Gastrocnemius medialis (tissue), 4 donors: ENCODE measurements at places on chromosomes 2 and 18.

- H3K36me3 ChIP-seq, result no peaks in the 10 kb centered on the region
- H3K27ac ChIP-seq, result no peak overlapping the region
These were observed 35.0 kb downstream of the TEX51 start for GRCh38 chr2:126933711-126934091.

DNA sequence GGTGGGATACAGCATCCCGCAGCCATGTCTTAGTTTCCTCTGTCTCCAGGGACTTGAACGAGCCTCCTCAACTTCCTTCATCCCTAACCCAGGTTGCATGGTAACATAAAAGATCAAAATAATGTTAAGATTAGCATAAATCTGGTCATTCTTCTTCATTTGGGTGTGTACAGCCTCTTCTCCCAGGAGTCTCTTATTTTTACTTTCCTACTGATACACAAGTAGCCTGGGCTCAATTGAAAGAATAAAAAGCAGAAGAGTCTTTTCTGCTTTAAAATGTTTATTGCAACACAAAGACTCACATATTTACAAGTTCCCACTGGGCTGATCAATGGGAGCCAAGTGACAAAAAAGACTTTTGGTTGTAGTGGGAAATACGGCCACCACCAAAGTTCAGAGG is 137.9 kb upstream of the PID1 start:
- no peaks in the 10 kb centered on the region for H3K27me3 ChIP-seq
- peaks cover 9% of the 10 kb centered on the region for H3K4me1 ChIP-seq
- no peak overlapping the region for H3K4me3 ChIP-seq

- no peaks in the 10 kb centered on the region for H3K27me3 ChIP-seq
- peaks cover 55% of the 10 kb centered on the region for H3K4me1 ChIP-seq
- DNase-seq, result no peak
These were observed 43.4 kb downstream of the KANSL3 start for GRCh38 chr2:96594691-96595152.

GRCh38 chr18:67670024-67670543 is 153.6 kb upstream of the DSEL start:
- H3K36me3 ChIP-seq, result no peaks in the 10 kb centered on the region
- no peaks in the 10 kb centered on the region for H3K4me1 ChIP-seq
- DNase-seq, result no peak
- H3K4me3 ChIP-seq, result no peak overlapping the region
- no peaks in the 10 kb centered on the region for H3K27me3 ChIP-seq
- H3K27ac ChIP-seq, result no peak overlapping the region

DNA sequence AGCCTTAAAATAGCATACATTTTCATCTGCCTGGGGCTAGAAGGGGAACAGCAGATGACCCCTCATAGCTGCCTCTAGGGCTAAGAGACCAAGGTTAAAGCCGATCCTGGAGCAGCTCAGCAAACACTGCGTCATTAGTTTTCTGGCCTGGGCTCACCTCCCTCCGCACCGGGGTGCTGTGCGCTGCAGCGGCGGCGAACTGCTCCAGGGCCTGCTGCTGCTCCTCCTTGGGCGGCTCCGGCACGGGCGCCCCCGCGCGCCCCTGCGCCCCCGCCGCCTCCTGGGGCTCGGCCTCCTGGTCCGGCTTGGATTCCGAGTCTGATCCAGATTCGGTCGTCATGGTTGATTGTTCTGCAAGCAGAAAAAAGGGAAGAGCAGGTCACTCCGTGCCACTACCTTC is 55.0 kb downstream of the EPB41L3 start:
- H3K27me3 ChIP-seq, result no peaks in the 10 kb centered on the region
- no peaks in the 10 kb centered on the region for H3K4me1 ChIP-seq
- no peak overlapping the region for H3K27ac ChIP-seq
- no peaks in the 10 kb centered on the region for H3K36me3 ChIP-seq
- no peak overlapping the region for H3K4me3 ChIP-seq

DNA sequence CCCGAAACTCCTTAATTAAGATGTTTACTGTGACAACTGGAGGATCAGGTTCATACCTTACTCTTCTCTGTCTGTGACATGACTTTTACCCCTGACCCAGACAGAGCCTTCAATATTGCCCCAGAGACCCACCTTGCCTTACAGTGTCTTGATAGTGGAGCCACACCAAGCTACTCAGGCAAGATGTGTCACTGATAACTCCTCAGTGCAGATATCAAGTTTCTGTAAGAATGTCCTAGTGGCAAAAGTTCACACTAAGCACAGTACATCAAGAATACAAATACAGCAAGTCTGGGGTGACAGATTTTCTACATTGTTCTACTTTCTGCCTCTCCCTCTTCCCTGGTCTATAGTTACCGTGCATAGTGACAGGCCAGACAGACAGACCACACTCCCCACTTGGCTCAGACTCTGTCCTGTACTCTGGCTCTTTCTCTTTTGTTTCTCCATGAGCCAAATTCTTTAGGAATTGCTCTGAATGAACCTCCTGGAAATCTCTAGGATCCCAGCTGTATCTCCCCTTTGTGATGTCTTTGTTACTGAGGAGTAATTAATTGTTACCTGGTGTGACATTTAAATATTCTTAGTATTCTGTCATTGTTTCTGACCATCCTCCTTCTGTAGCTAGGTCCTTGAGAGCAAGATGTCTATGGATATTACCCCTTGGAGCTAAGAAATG is 24.1 kb upstream of the APOB start:
- no peak for DNase-seq
- no peak overlapping the region for H3K27ac ChIP-seq
- no peaks in the 10 kb centered on the region for H3K4me1 ChIP-seq

DNA sequence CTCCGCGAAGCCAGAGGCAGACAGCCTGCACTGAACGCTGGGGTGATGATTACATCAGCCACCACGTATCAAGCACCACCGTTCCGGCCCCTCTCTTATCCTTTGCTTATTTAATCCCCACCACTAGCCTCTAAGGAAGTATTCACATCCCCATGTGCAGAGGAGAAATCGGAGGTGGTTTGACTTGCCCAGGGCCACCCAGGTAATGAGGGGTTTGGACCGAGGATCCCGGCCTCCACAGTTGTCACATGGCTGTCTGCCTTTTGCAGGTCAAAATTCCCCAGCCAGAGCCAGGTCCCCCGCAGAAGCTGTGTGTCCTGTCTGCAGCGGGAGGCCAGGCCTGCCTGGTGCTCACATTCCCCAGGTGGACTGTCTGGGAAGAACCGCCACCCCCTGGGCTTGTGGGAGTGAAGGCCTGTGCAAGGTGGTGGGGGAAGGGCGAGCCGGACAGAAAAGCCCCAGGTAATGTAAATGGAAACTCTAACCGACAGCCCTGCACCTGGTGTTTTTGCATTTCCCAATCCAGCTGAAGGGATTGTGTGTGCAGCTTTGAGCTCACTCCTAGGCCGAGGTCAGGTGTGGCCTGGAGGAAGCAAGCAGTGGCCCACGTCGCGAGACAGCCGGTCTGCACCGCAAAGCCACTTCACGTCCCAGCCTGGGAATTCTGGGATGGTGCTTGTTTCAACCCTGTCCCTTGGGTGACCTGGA is 108.5 kb upstream of the ID2 start:
- no peak overlapping the region for H3K4me3 ChIP-seq
- H3K4me1 ChIP-seq, result no peaks in the 10 kb centered on the region
- H3K36me3 ChIP-seq, result no peaks in the 10 kb centered on the region
- H3K27ac ChIP-seq, result no peak overlapping the region
- no peak for DNase-seq

DNA sequence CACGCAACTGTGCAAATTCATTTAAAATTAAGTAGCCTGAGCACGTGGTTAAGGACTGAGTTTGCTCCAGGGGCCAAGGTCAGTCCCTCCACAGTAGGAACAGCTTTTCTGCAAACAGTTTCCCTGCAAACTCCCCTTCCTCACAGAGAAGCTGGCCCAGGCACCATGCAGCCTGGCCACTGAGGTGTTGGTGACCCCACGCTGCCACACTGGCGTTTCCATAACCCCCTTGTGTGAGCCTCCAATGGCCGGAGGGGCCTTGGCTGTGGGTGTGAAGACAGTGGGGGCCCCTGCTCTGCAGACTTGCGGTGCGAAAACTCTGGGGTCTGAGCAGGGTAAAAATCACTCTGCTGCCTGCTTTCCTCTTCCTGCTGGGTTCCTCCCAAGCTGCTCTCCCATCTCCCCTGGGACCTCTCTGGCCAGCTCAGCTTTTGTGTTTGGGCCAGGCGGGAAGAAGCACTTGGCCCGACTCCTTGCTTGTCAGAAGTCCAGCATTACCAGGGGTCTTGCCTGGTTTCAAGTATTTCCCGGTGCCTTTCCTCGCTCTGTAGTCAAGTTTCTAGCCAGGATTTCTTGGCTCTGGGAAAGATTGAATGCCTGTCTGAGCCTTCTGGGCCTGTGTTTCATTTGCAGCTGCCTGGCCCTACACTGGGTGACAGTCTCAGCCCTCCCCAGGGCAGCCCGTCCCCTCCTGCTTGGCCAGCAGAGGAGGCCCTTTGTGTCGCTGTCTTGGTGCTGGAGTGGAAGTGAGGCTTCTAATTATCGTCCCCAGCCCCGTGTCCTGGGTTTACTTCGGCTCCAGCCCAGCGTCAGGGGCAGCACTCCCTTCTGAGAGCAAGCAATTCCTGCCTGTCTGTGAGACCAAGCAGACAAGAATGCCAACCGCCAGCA is 131.4 kb upstream of the SLC1A4 start:
- H3K27me3 ChIP-seq, result no peaks in the 10 kb centered on the region
- H3K27ac ChIP-seq, result peak overlapping the region; percentile 95
- peak; percentile 44 for DNase-seq
- H3K4me3 ChIP-seq, result no peak overlapping the region
- no peaks in the 10 kb centered on the region for H3K36me3 ChIP-seq

DNA sequence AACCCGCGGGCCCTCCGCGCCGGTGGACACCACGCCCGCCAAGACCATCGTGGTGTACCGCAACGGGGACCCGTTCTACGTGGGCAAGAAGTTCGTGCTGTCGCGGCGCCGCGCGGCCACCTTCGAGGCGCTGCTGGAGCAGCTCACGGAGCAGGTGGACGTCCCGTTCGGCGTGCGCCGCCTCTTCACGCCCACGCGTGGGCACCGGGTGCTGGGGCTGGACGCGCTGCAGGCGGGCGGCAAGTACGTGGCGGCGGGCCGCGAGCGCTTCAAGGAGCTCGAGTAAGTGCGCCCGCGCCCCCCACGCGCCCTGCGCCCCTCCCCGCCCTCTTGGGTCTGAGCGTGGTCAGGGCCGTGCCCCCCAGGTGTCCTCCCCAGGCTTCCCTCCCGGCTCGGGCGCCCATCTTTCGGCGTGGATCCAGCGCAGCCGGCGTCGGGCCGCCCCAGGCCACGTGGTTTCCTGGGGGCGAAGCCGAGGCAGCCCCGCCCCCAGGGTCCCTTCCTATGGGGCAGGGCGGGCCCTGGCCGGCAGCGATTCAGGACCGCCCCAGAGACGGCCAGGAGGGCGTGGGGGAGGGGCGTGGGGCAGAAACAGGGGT is 481 bp downstream of the DCDC2C start:
- no peaks in the 10 kb centered on the region for H3K4me1 ChIP-seq
- no peaks in the 10 kb centered on the region for H3K36me3 ChIP-seq
- no peak overlapping the region for H3K4me3 ChIP-seq
- peaks cover 14% of the 10 kb centered on the region for H3K27me3 ChIP-seq
- no peak overlapping the region for H3K27ac ChIP-seq

GRCh38 chr2:234109321-234109720 is 58.8 kb downstream of the SPP2 start:
- H3K27me3 ChIP-seq, result no peaks in the 10 kb centered on the region
- H3K36me3 ChIP-seq, result no peaks in the 10 kb centered on the region
- H3K4me3 ChIP-seq, result no peak overlapping the region
- DNase-seq, result no peak
- no peaks in the 10 kb centered on the region for H3K4me1 ChIP-seq

- H3K27ac ChIP-seq, result no peak overlapping the region
- no peaks in the 10 kb centered on the region for H3K27me3 ChIP-seq
- no peak for DNase-seq
- H3K4me1 ChIP-seq, result no peaks in the 10 kb centered on the region
These were observed 155.1 kb downstream of the DOCK10 start for GRCh38 chr2:224887141-224887540.

DNA sequence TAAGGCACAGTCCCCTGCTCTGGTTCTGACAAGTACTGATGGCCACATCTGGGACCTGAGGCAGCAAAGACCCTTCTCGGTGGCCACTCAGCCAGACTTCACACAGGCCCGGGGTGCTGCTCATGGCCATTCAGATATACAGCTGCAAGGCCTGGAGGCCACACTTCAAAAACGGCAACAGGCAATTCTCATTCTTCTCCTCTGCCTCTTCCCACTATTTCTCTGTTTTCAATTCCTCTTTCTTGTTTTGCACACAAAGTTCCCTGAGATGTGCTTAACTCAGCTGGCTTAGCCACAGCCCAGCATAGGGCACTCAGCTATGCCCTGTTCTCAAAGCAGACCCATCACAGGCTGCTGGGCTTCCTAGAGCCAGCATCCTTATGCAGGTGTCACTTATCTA is 29.9 kb downstream of the PTPN18 start:
- H3K4me3 ChIP-seq, result no peak overlapping the region
- no peak for DNase-seq
- peaks cover 19% of the 10 kb centered on the region for H3K4me1 ChIP-seq
- no peaks in the 10 kb centered on the region for H3K27me3 ChIP-seq

DNA sequence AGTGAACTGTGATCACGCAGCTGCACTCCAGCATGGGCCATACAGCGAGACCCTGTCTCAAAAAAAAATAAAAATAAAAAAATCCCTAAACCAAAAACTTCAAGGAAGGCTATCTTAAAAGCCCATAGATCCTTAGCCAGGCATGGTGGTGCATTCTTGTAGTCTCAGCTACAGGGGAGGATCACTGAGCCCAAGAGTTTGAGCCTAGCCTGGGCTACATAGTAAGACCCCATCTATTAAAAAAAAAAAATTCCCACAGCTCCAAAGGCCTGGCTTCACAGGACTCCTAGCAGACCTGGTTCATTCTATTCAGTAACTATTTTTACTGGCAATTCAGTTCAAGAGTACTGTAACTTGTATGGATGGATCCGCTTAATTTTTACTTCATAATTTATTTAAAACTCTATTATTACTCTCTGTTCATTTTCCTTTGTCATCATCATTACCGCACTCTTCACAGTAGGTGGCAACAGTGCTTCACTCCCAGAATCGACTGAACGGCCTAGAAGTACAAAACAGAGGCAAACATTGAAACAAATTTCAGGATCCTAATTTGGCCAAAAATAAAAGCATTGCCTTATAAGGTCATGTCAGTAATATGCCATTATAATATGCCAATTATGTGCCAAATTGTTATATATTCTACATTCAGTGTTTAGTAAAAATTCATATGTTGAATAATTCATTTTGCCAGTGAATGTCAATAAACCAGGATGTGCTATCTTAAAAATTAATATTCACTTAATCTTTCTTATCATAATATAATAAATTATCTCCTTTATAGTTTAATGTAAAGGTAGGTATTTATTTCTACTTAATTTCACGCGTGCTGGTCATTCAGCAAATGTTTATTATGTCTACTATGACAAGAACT is 14.3 kb upstream of the STAM2 start:
- H3K4me1 ChIP-seq, result no peaks in the 10 kb centered on the region
- H3K27ac ChIP-seq, result no peak overlapping the region
- no peak overlapping the region for H3K4me3 ChIP-seq

DNA sequence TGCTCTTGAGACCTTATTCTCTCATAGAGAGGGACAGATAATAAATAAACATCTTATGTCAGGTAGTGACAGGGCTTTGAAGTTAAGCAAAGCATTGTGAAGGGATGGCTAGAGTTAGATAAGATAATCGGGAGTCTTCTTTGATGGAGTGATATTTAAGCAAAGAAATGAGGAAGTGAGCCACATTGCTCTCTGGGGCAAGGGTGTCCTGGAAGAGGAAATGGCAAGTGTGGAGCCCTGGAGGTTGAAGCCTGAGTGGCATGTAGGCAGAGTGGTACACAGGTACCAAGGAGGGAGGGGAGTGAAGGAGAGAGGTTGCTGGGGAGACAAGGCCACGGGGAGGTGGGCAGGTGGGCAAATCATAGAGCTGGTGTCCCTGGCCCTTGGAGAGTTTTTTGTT is 110.2 kb downstream of the CTAGE1 start:
- DNase-seq, result no peak
- H3K36me3 ChIP-seq, result no peaks in the 10 kb centered on the region
- no peaks in the 10 kb centered on the region for H3K4me1 ChIP-seq
